Fibroblast of skin of right biceps (primary cell): ENCODE measurements at places on chromosomes 11 and 22.

- DNase-seq, result no peak
Observed at GRCh38 chr22:27573280-27574001, 228.1 kb downstream of the MN1 start.

- DNase-seq, result peak; percentile 40
Observed at GRCh38 chr11:116232364-116232828, 540.4 kb downstream of the BUD13 start.

- no peak for DNase-seq
Observed at GRCh38 chr11:99920956-99921355, 766.1 kb upstream of the ARHGAP42 start.

DNA sequence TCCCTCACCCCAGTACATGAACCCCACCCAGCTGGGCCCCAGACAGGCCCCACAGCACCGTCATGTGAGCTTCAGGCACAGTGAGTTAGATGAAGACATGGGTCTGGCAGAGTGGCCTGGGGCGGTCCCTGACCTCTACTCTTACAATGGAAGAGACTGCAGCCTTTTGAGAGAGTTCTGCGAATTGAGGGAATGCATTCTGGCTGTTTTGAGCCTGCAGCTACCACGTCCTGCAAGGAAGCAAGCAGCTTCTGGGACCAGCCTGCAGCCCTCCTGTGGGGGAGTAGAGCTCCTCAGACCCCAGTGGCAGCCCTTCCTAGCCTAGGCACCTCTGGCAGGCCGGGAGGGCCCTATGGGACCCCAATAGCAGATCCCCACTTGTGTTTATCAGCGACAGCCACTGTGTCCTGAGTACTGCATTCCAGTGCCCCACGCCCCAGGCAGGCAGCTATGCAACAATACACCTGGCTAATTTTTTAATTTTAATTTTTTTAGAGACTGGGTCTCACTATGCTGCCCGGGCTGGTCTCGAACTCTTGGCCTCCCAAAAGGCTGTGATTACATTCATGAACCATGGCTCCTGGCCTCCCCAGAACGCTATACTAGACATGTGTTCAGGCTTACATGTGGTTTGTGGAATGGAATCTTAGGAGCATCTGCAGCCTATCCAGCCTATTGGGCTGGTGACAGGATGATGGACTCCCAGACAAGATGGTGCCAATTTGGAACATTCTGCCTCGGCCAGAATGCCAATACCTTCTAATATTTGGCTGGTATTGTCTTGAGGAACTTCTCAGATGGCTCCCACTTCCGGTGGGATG lies 717 bp upstream of the SLC7A4 start:
- DNase-seq, result peak; percentile 15

GRCh38 chr11:6655790-6656583 lies at the start of gene DCHS1:
Gene DCHS1, minus strand, starts transcription at chr11:6655809. Its CDS starts 14,196 bp downstream, at chr11:6641613.
- DNase-seq, result peak; percentile 40

DNA sequence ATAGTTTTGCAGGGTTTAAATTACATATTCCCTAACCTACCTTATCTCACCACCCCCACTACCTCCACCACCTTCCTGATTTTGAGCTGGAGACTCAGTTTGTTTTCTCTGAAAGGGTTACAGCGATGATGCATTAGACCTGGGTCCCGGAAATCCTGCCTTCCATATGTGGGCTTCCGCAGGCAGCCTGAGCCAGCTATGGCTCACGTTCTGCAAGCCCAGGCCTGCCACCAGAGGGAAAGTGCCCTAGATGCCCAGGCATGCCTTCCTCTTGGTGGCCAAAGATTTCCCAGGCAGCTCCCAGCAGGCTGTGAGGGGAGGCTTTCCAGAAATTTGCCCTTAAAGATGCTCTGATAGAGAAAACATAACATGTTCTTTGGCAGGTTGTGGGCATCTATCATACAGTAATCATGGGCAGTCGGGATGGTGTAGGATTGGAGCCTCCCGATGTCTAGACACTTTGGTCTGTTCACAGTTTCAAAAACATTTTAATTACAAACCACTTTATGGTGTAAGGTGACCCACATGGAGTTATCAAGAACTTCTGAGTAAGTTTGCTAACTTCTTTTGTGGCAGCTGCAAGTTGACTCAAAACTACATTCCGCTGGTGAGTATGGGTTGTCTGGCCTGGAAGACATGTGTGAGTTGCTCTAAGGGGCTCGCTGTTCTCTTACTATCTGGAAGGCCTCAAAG lies 79.3 kb downstream of the MICAL2 start:
- no peak for DNase-seq
